ENCODE measurements at places on chromosomes 11 and 22.

GRCh38 chr11:99376463-99376862 is 355.7 kb downstream of the CNTN5 start:
- DNase-seq, result no peak

DNA sequence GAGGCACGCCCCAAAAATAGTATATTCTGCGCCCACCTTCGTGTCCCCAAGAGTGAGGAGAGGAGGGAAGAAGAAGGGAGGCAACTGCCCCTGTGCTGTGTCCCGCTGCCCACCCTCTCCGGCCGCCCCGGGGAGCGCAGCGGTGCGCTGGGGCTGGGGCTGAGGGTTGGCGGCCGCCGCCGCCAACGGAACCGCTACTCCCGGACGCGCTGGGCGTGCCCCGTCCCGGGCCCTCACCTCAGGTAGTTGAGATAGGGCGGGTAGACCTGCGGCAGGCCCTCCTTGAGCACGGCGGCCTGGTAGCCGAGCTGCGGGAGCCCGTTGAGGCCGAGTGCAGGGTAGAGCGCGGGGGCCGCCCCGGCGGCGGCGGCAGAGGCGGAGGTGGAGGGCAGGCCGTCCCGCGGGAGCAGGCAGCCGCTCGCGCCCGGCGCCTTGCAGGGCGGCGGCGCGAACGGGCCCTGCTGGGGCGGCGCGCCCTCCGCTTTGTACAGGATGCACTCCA is 2.4 kb downstream of the PGR start:
- no peak for DNase-seq

DNA sequence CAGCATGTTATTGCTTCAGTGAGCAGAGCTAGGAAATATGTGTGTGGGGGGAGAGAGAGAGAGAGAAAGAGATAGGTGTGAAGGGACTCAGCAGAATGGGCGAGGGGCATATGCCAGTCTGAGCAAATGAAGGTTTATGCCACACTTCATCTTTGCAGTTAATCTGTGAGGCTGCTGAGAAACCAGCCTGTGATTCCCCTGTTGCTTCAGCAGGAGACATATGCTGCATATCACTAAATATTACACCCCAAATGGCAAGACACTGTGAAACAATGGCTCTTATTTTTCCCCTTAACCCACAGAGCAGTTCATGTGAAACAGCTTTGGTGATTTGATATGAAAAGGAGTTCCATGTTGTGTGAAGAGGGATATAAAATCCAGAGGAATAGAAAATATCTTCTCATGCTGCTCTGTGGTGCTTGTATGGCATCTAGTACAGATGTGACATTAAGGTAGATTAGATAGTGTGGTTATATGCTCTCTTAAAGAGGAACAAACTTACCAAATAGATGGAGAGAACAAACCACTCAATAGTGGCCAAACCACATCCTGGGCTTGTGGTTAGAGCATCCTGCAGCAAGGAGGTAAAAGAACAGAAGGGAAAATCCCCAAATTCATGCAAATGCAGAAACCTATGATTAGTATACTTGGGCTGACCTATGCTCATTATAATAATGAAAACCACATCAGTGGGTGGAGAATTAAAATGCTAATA is 864.2 kb downstream of the FAM181B start:
- no peak for DNase-seq

DNA sequence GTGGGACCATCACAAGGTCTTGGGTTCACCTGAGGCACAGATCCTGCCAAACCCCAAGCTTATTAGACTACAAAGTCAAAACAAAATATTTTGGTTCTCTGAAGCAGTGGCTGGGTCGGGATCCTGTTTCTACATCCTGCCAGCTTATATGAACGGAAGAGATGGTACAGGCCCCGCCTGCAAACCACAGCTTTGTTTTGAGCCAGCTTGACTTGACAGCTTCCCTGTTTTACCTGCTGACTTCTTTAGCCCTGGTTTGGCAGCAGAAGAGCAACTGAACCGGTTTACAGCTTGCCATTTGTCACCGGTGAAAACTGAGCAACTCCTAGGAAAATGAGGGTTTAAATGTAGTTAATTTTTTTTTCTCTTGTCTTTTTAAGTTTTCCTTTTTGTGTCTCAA is 11.4 kb downstream of the PACS1 start:
- DNase-seq, result no peak

- DNase-seq, result no peak
Observed at GRCh38 chr11:65584723-65585171, 8.9 kb downstream of the EHBP1L1 start.

- DNase-seq, result no peak
Observed at GRCh38 chr22:47453049-47453448, 690.6 kb downstream of the TBC1D22A start.

GRCh38 chr11:30260813-30261212 is 30.0 kb downstream of the FSHB start:
- DNase-seq, result no peak

DNA sequence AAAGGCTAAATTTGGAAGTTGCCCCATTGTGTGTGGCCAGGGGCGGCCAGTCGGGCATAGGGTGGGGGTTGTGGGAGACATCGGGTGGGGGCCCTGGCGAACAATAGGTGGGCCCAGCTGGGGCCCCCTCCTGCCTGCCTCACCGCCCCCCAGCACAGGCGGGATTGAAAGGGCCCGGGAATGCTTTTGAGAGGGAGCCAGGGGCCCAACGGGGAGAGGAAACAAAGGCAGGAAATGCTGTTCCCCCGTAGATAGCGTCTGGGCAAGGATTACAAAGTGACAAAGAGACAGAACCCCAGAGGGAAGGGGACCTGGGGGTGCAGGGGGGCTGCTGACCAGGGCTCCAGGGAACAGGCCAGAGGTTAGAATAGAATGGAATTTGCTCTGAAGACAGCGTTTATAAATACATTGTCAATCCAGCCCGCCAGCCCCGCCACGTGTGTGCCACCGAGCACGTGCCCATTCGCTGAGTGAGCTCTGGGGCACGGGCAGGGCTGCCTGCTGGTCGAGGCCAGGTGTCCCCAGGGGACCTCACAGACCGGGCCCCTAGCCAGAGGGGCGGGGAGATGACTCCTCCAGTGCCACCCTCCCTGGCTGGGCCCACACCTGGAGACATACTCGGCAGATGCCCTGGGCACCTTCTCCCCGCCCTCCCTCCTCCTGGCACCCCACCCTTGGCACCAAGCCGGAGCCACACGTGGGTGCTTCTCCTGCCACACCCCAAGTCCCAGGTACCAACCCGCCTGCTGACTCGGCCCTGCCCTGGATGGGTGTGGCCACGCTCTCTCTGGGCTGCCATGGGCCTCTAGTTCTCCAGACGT is 9.7 kb downstream of the PDGFB start:
- DNase-seq, result no peak

- DNase-seq, result peak; percentile 44
Observed at GRCh38 chr11:79417069-79417920, 23.5 kb downstream of the TENM4 start.

- DNase-seq, result no peak
Observed at GRCh38 chr11:126415128-126415527, 59.6 kb downstream of the ST3GAL4 start.

GRCh38 chr11:113874581-113875233 is 665 bp downstream of the USP28 start:
- DNase-seq, result peak; percentile 30

DNA sequence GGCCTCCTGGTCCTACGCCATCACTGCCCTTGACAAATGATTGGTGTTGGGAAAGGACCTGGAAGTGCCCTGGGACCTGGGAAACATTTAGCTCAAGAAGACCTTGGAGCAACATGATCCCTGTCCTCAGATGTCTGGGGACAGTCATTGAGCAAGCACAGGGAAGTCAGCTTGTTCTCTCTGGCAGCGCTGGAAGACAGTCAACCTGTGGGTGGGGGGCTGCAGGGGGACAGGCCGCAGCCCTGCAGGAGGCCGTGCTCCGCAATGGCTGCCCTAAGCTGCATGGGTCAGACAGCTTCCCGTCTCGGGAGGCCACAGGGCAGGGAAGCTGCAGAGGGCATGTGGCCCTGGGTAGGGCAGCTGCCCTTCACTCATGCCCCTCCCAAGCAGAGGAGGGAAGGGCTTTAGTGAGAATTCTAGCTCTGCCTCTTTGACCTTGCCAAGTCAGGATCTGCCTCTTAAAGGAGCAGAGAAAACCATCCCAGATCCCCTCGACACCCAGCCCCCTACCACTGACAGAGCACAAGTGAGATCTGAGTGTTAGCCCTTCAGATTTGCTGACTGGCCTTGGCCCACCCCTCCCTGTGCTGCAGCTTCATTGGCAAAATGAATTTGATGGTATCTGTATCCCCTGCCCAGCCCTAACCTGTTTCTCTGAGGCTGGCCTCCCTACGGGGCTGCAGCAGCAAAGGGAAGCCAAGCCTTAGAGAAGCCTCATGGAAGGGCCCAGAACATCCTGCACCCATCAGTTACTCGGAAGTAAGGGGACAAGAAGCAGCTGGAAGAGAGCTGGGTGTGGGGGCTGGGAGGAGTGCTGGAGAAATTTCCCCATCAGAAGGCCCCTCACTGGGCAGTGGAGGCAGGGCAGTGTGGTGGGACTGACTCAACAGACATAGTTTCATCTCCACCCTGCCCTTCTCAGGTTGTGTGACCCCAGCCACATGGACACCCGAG is 6.2 kb upstream of the SREBF2 start:
- DNase-seq, result no peak

GRCh38 chr11:10311802-10312201 is 6.9 kb downstream of the ADM start:
- DNase-seq, result no peak

GRCh38 chr11:60208146-60208895 is 25.4 kb upstream of the MS4A6A start:
- no peak for DNase-seq

DNA sequence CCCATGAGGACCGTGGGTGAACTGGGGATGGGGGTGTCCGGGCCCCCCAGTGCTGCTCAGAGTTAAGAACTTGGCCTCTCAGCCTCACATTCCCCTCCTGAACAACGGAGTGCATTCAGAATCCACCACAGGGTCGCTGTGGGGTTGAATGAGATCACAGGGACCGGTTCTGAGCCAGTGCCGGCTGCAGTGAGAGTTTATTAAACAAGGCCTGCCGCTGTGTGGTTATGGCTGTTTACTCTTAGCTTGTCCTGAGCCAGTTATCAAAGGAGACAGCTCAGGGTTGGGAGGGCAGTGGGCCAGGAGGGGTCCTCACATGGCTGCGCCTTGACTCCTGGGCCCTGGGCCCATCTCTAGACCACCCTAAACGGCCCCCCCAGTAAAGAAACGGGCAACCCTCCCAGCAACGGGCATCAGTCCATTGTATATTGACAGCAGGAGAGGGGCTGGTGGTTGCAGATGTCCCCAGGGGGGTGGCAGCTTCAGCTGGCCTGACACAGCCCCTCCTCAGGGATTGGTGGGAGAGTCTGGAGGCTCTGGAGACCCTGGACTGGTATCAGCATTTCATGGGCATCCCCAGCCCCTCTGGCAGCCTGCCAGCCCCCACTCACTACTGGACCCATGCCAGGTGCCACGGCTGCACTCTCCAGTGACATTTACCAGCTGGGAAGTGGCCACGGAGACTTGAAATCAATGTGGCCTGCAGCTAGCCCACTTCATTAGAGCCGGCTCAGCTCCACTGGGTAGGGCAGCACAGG is 15.1 kb upstream of the CABP7 start:
- DNase-seq, result peak; percentile 41

- peak; percentile 22 for DNase-seq
Observed at GRCh38 chr11:27646051-27646818, 54.0 kb downstream of the BDNF start.

DNA sequence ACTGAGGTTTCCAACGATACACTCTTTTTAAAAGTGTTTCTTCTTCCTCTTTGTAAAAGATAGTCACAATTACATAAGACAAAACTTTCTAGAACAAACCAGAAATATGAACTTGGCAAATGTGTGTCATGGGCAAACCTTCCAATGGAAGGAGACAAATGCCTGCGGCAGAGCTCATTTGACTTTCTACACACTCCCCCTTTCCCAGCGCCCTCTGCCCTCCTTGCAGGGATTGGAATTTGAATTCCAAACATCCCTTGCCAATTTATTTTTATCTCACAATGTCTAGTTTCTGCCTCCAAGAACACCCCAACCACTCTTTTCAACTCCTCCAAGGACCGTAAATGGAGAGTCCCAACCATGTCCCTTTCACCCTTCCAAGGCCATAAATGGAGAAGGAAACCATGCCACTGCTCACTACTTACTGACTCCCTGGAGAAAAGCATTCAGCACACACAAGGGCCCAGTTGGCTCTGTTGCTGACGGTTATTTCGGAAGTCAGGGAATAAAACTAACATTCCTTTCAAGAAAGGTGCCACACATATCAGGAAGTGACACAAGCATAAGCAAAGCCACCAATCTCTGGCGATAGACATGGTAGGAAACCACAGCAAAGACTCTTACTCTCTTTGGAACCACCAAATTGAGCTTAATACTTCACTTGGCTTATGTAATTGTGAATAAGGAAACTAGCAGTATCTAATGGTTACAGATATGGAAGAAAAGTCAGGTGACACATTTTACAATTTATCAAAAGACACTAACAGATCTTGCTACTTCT is 15.0 kb upstream of the ESAM start:
- no peak for DNase-seq

DNA sequence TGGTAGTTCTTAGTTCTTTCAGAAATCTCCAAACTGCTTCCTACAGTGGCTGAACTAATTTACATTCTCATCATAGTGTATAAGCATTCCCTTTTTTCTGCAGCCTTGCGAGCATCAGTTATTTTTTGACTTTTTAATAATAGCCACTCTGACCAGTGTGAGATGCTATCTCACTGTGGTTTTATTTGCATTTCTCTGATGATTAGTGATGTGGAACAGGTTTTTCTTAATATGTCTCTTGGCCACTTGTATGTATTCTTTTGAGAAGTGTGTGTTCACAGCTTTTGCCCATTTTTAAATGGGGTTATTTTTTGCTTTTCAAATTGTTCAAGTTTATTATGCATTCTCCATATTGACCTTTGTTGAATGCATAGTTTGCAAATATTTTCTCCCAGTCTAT is 459.3 kb downstream of the NTM start:
- DNase-seq, result no peak

DNA sequence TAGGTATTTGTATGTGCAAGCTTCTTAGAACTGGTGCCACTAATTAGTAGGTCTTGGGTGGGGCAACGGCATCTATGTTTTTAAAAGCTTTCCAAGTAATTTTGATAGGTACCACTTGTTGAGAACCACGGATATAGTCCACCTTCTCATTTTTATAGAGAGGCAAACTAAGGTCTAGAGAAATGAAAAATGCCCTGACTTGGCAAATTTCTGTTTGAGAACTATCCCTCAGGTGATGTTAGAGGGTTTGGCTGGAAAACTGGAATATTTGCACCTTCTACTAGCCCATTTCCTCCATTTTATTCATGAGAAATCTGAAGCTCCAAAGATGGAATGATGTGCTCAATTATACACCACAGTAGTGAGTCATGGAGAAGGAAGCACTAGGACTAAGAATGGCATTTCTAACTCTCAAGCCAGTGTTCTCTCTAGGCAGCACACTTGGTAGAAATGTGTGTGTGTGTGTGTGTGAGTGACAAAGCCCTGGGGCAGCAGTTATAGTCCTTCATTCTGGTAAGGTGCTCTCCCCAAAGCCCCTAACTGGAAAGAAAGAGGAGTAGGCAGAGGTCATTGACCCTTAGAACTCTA is 1.8 kb upstream of the TMEM86A start:
- DNase-seq, result peak; percentile 71

DNA sequence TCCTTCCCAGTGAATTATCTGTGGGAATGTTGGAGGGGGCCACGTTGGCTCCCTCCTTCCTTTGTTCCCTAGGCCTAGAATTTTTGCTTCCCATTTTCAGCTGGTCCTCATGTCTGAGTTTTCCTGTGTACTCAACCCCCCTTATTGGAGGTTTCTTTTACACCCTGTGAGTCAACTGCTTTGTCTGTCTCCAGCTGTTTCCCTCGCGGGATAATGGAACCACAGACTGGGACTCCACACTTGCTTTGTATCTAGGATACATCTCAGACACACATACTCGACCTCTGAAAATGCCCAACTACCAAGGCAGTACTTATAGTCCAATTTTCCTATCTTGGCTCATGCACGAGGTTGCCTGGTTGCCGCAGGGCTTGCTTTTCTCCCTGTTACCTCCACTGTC is 352.7 kb upstream of the MPPED2 start:
- no peak for DNase-seq

Data from EH (cell line).